Left renal pelvis (tissue), 4 donors: ENCODE measurements at places on chromosomes 5 and 9. TPM values are rescaled to one million over a fixed set of nuclear protein-coding genes. Genes with fewer than 3 reads are reported as not detected.

- DNase-seq: no peak
Observed at GRCh38 chr9:129278391-129279237, 100.6 kb upstream of the IER5L start.

- DNase-seq: no peak
Observed at GRCh38 chr9:38319496-38320173, 72.9 kb upstream of the ALDH1B1 start.

GRCh38 chr5:113133211-113133975 is 156.8 kb downstream of the DCP2 start:
- DNase-seq: no peak

- DNase-seq: no peak
Observed at GRCh38 chr9:138103111-138103848, 225.7 kb downstream of the CACNA1B start.

- no peak for DNase-seq
Observed at GRCh38 chr5:158910782-158911692, 188.7 kb downstream of the EBF1 start.

GRCh38 chr5:52007230-52007858 is 624.1 kb downstream of the ISL1 start:
- DNase-seq: no peak

DNA sequence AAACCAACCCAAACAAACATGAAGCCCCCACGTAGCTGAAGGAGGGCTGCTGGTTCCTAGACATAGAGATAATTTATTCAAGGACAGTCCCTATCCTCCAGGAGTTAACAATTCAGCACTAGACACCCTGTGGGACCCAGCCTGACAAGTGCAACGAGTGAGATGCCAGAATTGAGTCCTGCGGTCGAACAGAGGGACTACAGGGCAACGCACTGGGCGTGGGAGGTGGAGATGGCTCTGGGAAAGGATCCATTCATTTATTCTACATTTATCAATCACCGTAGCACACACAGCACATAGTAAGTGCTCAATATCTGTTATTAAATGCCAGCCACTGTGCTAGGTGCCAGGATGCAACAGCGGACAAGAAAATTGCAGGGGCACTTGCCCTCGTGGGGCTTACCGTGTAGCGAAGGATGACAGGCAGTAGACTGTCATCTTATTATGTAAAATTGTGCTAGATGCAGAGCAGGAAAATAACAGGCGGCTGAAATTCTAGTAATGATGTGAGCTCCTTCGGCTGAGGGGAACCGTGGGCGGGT is 855 bp upstream of the ARHGAP26 start:
- no peak for DNase-seq

DNA sequence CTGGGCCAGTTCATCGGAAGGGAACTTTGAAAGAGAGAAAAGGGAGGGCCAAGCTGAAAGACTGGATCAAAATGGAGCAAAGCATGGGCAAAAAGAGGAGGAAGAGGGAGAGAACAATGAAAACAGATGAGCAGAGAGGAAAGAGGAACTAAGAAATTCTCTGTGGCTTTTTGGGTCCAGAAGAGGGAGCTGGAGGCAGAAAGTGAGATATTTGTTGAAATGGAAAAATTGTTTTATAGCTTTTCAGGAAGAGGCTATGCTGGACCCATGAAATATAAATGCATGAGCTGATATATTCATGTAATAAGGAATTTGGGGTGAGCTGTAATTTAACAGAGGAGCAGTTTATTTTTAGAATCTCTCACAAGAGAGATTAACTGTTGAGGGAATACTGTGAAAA is 457.3 kb downstream of the DMAC1 start:
- DNase-seq: no peak

- no peak for DNase-seq
Observed at GRCh38 chr9:114908104-114908622, 22.2 kb downstream of the TNFSF8 start.

Gene CARD9
- 2.9 TPM for polyA plus RNA-seq

Gene RASGRF2
- polyA plus RNA-seq: 1.8 TPM

Gene CFAP90
- polyA plus RNA-seq: 4.2 TPM

Gene NSG2
- 1.8 TPM for polyA plus RNA-seq
